ENCODE measurements at places on chromosomes 3 and 15.

DNA sequence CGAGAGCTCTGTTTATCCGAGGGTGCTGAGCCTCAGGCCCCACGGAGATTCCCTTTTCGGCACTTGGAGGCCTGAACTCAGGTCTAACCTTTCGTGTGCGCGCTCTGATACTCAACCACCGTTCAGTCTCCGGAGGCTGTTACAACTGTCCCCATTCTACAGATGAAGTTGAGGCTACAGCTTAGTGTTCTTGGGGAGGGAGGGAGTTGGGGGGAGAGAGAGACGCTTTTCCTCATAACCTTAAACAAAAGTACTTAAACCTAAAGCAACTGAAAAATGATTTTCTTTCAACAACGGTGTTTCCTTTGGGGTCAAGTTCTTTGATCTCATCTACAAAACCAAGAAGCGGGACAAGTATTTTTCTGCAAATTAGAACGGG, 952 bp upstream of the CHST2 start:
- DNase-seq, result no peak

- no peak for DNase-seq
These were observed 145.0 kb upstream of the MEIS2 start for GRCh38 chr15:37245358-37245757.

- no peak for DNase-seq
These were observed 192.9 kb upstream of the NECTIN3 start for GRCh38 chr3:110878692-110879091.

GRCh38 chr15:95485367-95485766, 845.1 kb upstream of the NR2F2 start:
- no peak for DNase-seq

GRCh38 chr3:72220946-72221345, 436.0 kb upstream of the PROK2 start:
- DNase-seq, result no peak

GRCh38 chr15:91209726-91210125, 109.7 kb downstream of the SV2B start:
- DNase-seq, result no peak

DNA sequence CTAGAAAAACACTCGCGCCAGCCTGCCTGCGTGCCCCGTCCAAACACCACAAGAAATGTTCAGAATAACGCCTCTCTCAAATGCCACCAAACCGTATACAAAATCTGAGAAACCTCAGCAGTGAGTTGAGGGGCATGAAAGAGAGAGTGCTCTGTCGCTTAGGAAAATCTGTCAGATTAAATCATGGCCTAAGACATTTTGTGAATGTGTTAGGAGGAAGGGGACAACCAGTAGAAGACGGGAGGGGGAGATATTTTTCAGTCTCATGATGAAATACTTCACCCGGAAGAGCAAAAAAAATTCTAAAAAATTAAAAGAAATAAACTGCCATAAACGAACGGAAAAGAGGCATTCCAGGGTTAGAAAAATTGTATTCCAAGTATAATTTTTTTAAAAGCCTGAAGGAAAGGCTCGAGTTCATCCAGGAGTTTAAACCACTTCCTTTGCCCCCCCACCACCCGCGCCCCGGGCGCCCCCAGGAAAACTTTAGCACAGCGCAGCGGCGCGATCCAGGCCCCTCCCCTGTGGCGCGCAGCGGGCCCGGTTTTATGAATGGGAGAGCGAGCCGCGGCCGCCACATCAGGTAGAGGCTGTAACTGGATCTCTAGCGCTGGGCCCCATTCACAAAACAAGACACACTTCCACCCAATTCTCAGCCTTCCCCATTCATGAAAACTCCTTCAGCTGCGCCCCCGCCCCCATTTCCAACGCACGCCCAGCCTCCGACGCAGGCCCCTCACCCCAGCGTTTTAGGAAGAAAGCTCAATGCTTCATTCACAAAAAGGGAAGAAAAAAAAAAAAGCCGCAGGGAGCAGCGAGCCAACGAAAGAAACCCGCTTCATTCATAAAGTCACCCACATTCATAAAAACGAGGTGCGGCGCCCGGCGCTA, 1.4 kb downstream of the ETV5 start:
- DNase-seq, result peak; percentile 62

DNA sequence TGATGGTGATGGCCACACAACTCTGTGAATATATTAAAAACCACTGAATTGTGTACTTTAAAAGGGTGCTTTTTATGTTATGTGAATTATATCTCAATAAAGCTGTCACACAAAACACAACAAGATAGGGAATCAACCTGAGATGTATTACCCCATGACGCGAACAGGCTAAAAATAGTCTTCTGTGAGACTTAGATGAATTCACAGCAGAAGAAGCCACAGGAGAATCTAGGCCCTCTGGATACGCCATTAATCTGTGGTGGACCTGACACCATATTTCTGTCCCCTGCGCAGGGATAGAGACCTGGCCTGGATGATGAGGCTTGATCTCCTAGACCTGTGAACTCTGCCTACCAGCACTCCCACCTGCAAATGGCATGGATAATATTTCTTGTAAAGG, 146.0 kb upstream of the HACD2 start:
- no peak for DNase-seq

DNA sequence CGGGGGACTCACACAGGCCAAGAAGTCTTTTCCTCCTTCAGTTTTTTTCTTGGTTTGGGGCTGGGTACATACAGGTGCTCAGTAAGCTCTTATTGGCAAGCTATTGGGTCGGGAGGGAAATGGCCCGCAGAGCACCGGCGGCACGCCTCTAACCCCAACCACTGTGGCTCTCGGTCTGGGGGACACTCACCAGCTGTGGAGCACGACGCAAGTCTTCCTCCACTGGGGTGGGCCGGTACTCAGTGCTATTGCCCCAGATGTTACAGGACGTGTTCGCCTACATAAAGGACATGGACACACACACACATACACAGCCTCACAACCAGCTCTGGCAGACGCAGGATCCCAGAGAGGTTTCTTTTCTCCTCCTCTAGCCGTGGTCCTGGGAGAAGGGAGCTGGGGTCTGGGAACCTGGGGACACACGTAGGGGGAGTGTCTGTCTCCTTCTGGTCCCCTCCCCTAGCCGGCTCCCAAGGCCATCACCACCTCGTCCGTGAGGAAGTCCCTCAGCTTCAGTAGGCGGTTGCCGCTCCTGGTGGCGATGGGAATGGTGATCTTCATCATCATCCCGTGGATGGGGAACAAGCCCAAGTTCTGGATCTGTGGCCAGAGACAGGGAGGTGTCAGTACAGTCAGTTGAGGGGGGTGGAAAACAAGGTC, 33.4 kb downstream of the FEM1B start:
- no peak for DNase-seq

DNA sequence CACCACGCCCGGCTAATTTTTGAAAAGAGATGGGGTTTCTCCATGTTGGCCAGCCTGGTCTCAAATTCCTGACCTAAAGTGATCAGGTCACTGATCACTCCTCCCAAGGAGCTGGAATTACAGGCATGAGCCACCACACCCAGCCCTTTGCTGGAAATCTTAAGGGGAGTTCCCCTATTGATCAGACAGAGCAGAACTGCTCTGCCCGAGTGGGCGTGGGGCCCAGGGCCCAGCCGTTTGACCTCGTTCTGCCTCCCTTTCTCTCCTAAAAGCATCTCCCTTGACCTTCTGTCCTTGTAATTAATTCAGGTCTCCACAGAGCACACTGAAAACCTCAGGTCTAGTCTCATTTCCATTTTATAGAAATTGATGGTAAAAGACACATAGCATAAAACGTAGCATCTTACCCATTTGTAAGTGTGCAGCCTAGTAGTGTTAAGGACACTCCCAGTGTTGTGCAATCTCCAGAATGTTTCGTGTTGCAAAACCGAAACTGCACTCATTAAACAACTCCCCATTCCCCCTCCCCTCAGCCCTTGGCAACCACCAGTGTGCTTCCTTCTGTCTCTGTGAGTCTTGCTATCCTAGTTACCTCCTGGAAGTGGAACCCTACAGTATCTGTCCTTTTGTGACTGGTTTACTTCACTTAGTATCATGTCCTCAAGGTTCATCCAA, 89.3 kb downstream of the SLCO3A1 start:
- peak; percentile 92 for DNase-seq

GRCh38 chr3:57544181-57545125, at the start of gene DNAH12:
DNAH12 (minus strand) TSS chr3:57544344; CDS start chr3:57542870, 1,474 bp downstream.
- DNase-seq, result no peak

GRCh38 chr15:75095594-75095993, 72.2 kb downstream of the PPCDC start:
- DNase-seq, result no peak

- no peak for DNase-seq
These were observed 6.9 kb upstream of the RFTN1 start for GRCh38 chr3:16520241-16520969.

- DNase-seq, result peak; percentile 5
These were observed 191.9 kb downstream of the STT3B start for GRCh38 chr3:31724651-31725050.

DNA sequence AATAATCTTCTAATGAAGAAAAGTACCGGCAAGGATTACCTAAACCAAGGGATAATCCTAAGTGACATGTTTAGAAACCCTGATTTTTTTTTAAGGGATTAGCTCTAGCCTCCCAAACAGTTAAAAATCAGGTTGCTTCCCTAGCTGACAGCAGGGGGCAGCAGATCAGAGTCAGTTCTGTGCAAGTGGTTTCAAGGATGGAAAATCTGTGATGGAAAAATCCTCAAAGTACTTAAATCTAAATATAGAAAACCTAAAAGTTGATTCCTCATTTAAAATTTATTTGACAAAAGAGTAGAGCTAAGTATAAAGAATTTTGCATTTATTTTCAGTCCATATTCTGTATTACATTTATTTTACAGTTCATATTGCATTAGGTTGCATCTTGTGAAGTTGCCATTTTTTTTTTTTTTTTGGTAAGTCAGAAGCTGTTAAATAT, 107.6 kb downstream of the PEX5L start:
- peak; percentile 66 for DNase-seq

- no peak for DNase-seq
These were observed 330.1 kb downstream of the SOX2 start for GRCh38 chr3:182041668-182042291.

DNA sequence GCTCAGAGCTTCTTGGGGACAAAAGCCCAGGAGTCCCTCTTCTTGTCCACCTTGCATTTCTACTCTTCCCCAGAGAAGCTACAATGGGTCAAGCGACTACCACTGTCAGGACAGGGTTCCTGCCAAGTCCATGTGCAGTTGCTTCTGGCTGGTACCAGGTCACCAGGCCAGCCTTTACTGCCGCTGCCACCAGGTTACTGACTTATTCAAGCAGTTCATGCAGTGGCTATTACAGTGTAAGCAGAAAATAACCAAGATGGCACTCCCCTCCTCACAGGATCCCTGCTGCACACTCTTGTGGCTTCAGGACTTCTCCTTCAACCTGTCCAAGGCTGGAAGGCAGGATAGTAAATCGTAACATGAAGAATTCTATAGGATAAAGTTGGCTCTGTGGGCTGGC, 42.1 kb downstream of the CTDSPL start:
- DNase-seq, result no peak

GRCh38 chr3:115448851-115449250, 174.5 kb upstream of the GAP43 start:
- peak; percentile 18 for DNase-seq

DNA sequence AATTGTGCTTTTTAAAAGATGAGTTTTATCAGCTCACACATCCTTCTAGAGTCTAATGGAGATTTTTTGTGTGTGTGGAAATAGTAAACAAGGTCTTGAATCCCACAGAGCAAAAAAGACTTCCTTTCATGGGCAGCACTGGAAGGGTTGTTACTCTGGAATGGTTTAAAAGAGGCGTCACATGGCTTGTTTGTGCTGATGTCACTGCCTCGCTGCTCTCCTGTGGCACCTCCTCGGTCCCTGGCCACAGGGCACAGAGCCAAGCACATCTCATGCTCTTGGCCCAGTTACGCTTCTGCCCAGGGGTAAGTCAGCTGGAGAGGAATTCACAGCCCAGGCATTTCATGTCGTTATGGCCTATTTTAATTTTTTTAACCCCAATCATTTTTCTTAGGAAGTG, 53.2 kb downstream of the PGPEP1L start:
- peak; percentile 93 for DNase-seq

DNA sequence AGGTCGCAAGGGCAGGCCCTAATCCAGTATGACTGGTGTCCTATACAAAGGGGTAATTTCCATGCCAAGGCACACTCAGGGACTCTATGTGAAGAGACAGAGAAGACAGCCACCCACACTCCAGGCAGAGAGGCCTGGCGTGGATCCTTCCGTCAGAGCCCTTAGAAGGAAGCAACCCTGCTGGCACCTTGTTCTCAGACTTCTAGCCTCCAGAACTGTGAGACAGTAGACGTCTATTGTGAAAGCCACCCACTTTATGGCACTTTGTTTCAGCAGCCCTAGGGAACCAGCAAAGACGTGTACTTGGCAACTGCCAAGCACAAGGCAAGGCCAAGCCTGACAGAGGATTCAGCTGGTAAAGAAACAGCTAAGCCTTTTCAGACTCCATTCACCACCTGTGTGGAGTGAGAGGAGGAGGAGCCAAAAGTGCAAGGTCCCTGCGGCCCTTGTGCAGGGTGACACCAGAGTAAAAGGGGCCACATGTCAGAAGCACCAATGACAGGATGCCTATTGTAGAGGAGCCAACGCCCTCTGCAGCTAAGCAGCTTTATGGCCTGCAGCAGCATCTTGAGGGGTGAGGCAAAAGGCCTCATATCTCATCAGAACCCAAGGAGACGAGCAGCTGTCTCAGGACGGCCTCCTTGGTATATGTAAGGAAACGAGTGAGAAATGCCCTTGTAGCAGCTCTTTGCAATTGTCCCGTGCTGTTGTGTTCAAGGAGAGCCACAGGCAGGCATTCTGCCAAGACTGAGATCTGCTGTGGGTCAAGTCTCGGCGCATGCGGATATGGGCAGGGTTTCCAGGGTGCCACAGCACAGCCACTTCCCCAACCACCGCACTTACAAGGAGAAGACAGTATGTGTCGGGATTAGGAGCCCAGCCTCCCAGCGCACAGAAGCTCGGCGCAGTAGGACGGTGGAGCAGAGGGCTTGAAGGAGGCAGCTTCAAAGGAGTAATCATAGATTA, 121.5 kb upstream of the LIPC start:
- no peak for DNase-seq

- DNase-seq, result peak; percentile 75
These were observed 385.7 kb downstream of the LSAMP start for GRCh38 chr3:116059421-116060096.

GRCh38 chr3:160134964-160135363, 90.3 kb upstream of the C3orf80 start:
- peak; percentile 89 for DNase-seq

DNA sequence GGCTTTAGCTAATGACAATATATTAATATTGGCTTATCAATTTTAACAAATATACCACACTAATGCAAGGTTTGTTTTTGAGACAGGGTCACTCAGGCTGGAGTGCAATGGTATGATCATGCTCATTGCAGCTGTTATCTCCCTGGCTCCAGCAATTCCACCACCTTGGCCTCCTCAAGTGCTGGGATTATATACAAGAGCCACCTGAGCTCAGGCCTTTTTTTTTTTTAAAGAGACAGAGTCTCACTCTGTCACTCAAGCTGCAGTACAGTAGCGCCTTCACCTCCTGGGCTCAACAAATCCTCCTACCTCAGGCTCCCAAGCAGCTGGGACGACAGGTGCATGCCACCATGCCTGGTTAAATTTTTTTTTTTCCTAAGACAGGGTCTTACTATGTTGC, 11.7 kb downstream of the DLG1 start:
- DNase-seq, result no peak

- no peak for DNase-seq
These were observed 48.9 kb downstream of the CAPN3 start for GRCh38 chr15:42408178-42408577.

- no peak for DNase-seq
These were observed 135.7 kb upstream of the IQSEC1 start for GRCh38 chr3:13208706-13209633.

All from AG10803 (cell line).